ENCODE measurements at places on chromosomes 12 and 14.
A peak's percentile ranks its signal among the peaks of the same experiment; 100 is the strongest.

DNA sequence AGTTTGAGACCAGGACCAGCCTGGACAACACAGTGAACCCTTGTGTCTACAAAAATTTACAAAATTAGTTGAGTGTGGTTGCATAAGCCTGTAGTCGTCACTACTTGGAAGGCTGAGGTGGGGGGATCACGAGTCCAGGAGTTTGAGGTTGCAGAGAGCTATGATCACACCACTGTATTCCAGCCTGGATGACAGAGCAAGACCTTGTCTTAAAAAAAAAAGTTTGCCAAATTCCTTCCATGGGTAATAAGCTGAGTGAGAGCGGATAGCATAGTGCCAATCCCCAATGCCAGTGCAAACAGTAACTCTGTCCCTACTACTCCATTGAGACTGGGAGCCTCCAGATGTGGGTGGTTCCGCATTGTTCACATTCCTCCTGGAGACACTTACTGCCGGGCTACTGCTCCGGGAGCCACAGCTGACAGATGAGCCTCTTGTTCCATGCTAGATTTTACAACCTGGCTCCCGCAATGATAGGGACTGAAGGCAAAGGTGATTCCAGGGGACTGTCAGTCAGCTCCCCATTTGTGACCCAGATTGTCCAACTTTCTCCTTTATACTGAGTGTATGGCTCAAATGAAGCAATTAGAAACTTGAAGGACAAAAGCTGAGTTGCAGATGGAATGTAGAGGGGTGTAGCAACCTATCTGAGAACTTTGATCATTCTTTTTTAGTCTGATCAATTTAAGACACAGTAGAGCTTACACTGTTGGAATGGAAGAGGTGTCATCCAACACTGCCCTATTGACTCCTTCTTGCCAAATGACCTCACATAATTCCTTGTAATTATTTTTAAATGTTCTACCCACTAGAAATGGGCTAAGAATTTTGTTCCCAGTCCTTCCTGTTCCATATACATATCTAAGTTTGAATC, 13.4 kb upstream of the FRMD6 start:
- DNase-seq, result no peak

- no peak for DNase-seq
Measured at GRCh38 chr12:93609281-93610192, 37.1 kb downstream of the SOCS2 start.

GRCh38 chr14:60931218-60931617, 49.7 kb downstream of the TRMT5 start:
- no peak for DNase-seq

DNA sequence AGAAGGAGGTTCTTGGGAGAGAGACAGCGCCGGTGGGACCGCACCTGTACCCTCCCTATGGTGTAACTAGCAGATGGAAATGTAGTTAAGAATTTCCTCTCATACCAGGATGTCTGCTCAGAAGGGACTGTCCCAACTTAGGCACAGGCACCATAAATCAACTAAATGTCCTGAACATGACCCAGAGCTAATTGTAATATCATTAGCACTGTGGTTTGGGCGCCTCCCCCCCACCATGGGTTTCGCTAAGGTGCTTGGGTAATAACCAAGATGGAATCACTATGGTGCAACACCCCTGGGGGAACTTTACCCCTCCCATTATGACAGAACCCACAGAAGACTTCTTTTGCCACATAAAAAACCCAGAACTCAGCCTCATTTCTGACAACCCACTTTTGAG, 15.9 kb downstream of the ZNF641 start:
- no peak for DNase-seq

DNA sequence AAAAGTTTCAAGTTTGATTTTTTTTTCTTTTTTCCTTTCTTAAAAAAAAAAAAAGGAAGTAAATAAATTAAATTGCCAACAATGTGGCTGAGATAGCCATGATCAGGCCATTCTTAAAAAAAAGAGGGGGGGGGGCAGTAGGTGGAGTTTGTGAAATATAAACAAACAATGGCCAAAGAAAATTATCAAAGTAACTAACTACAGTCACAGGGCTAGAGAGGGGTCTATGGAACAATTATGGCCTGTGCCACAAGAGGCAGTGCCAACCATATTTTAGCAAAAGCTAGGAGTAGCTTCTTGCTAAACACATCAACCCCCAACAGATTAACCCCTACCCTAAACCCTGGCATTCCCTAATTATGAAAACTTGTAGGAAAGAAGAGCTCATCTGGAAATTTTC, 16.2 kb upstream of the SMARCC2 start:
- DNase-seq, result no peak

GRCh38 chr14:51121096-51121495, 26.2 kb upstream of the TRIM9 start:
- no peak for DNase-seq

- DNase-seq, result no peak
Measured at GRCh38 chr12:111209811-111210210, 159.1 kb downstream of the PHETA1 start.

GRCh38 chr14:54803396-54803795, 99.2 kb downstream of the GCH1 start:
- no peak for DNase-seq

DNA sequence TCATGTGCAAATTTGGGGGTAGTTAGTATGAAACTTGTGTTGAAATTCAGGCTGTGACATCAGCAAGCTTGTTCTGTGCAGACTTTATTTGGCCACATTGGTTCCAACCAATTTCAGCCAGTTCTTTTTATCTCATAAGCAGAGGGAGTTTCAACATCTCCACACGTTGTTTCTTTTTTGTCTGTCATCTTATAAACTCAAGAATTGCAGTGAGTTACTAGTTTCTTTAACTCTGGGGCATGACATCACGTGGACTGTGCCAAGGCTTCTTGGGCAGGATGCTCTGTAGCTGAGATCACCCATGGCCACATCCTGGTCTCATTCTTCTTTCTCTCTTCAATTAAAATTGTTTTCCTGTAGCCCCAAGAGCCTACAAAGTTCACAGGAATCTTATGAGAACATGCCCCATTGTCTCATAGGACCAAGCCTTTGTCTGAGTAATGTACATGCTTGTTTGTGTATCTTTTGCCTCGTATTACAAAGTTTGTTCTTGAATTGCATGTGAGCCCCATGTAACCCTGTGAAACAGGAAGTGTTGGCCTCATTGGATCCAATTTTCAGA, 982.0 kb upstream of the TMEM132C start:
- DNase-seq, result no peak

GRCh38 chr12:51242876-51243275, 4.2 kb downstream of the DAZAP2 start:
- DNase-seq, result no peak

- DNase-seq, result no peak
Measured at GRCh38 chr12:60704171-60704914, 1108.5 kb downstream of the SLC16A7 start.

GRCh38 chr12:3863756-3864155, 9.4 kb downstream of the PARP11 start:
- DNase-seq, result no peak

- DNase-seq, result no peak
Measured at GRCh38 chr12:78888568-78888967, 24.0 kb downstream of the SYT1 start.

- peak; percentile 13 for DNase-seq
Measured at GRCh38 chr12:116609319-116610114, 50.3 kb downstream of the MAP1LC3B2 start.

DNA sequence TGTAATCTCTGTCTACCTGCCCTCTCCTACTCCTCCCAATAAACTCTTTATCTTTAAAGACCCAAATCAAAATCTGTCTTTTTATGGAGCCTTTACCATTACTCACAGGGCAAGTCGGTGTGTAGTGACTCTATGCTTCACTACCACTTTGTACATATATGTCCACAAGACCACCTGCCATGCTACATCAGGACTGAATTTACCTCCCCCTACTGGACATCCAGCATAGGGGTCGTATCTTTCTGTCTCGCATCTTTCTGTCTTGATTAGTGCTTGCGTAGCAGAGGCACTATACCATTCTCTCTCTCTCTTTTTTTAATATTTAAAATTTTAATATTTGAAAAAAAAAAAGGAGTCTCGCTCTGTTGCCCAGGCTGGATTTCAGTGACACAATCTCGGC, 587.5 kb downstream of the SOX5 start:
- no peak for DNase-seq

- no peak for DNase-seq
Measured at GRCh38 chr12:83216230-83216629, 529.5 kb downstream of the TMTC2 start.

DNA sequence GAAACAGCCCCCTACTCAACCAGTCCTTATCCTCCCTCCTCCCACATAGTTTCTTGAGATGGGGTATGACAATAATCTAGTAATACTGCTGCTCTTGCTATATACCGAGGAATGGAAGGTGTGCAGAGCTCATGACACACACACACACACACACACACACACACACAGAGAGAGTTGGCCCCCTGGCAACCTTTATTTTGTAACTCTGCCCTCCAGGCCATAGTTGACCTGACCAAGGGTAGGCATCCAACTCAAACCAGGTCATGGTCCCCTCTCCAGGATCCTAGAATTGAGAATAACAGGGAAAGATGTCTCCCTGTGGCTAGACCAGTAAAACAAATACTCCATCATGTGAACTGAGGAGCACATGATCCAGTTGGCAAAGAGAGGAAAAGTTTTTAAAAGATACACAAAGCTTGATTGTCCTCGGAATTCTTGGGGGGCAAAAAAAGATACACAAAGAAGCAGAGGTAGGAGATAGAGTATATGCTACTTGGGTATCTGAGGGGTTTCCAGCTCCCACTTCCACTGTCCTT, 11.3 kb downstream of the ERO1A start:
- no peak for DNase-seq

DNA sequence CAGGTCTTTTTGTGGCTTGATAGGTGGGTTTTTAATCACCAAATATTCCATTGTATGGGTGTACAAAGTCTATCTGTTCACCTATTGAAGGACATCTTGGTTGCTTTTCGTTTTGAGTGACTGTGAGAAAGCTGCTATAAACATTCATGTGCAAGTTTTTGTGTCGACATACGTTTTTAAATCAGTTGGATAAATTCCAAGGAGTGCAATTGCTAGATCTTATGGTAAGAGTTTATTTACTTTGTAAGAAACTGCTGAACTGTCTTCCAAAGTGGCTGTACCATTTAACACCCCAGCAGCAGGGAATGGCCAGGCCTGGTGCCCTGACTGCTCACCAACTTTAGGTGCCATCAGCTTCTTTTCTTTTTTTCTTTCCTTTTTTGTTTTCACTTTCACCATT, 45.5 kb upstream of the C14orf180 start:
- DNase-seq, result no peak

GRCh38 chr14:56379956-56380355, 199.6 kb upstream of the TMEM260 start:
- DNase-seq, result no peak

DNA sequence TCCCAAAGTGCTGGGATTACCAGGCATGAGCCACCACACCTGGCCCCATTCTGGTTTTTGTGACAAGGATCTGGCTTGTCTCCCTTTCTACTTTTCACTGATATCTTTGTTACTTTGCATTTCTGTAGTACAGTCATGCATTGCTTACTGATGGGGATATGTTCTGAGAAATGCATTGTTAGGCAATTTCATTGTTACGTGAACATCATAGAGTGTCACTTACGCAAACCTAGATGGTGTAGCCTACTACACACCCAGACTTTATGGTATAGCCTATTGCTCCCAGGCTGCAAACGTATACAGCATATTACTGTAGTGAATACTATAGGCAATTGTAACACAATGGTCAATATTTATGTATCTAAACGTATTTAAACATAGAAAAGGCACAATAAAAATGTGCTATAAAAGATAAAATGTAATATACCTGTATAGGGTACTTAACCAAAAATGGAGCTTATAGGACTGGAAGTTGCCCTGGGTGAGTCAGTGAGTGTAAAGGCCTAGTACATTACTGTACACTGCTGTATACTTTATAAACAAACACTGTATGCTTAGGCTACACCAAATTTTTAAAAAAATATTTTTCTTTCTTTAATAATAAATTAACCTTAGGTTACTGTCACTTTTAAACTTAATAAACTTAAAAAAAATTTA, 16.0 kb downstream of the MRPL42 start:
- DNase-seq, result no peak

- DNase-seq, result no peak
Measured at GRCh38 chr12:119115296-119115905, 63.3 kb upstream of the HSPB8 start.

- no peak for DNase-seq
Measured at GRCh38 chr12:28164644-28165275, 25.5 kb upstream of the CCDC91 start.

- DNase-seq, result no peak
Measured at GRCh38 chr14:101174980-101175606, 271.6 kb upstream of the RTL1 start.

GRCh38 chr12:46219877-46220655, 48.8 kb downstream of the SLC38A1 start:
- peak; percentile 75 for DNase-seq

GRCh38 chr12:26628234-26628633, 204.8 kb downstream of the ITPR2 start:
- DNase-seq, result no peak

GRCh38 chr12:26058308-26058707, 66.5 kb downstream of the BHLHE41 start:
- DNase-seq, result no peak

GRCh38 chr12:76266797-76267196, 81.4 kb downstream of the BBS10 start:
- DNase-seq, result no peak

DNA sequence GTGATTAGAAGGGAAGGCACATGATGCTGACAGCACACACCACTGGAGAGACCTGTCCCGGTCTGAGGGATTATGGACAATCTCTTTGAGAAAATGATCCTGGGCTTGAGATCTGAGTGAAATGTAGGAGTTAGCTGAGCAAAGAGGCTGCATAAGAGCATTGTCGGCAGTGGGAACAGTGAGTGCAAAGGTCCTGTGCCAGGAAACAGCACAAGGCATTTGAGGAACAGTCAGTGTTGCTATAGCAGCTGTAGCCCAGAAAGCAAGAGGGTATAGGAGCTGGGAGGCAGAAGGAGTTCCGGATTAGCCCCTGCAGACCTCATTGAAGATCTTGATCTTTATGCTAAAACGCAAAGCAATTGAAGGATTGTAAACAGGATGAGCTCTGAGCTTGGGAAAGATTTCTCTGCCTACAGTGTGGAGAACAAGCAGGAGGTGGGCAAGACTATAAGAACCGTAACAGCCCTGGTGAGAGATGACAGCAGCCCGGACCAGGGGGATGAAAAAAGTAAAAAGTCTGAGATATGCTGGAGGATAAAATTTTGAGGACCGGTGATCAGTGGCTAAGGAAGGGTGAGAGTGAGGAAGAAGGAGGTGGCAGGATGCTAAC, 28.5 kb downstream of the CFL2 start:
- no peak for DNase-seq

DNA sequence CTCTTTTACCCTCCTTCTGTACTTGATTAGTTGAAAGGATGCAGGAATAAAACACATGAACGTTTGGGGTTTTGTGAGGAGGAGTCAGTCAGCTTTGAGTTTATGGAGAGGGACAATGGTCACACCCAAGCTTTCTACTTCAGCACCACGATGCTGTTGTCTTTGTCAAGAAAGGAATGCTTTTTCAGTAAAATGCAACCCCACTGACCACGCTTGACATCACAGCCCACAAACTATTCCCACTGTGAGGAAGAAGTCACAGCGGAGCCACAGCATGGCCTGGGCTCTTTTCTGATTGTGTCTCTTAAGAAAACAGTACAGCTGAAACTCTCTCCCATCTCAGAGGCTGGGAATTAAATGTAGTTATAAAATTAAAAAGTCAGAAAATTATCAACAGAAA, 135.2 kb downstream of the APAF1 start:
- DNase-seq, result no peak

GRCh38 chr14:30921305-30921704, 46.9 kb downstream of the COCH start:
- DNase-seq, result no peak

All from stimulated activated naive CD8-positive, alpha-beta T cell treated with anti-CD3 and anti-CD28 coated beads, Interleukin-15, amount 100 ng/mL, for 72 hours (primary cell).